HuH-7 (cell line): ENCODE measurements at places on chromosomes 3 and 15.

DNA sequence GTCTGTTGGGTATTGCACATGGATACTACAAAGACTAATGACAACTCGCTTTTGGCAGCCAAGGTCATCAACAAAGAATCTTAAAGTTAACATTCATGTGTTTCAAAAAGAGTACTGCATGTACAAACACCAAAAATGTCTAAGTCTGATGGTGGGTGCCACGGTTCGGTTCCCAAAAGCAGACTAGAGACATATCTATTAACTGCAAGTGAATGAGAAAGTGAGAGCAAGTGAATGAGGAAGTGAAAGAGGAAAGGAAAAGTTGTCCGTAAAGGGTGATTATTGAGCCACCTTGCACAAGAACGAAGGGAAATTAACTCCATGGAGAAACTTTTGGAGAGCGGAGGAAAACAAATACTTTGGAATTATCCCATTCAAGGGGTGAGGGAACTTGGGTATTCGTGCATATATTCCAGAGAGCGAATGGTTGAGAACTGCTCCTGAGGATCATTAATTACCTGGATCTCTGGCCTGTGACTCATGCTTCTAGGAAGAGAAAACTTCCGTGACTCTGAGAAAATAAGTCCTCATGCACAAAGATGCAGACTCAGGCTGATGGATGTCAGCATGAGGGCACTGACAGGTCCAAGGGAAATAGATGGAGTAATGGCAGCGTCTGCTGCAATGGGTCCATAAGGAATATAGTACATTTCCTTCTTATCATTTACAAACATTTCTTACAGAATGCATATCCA lies 336.5 kb upstream of the TGFBR2 start:
- DNase-seq: no peak

GRCh38 chr15:41304149-41304770 lies 28.1 kb downstream of the OIP5 start:
- no peak for DNase-seq

DNA sequence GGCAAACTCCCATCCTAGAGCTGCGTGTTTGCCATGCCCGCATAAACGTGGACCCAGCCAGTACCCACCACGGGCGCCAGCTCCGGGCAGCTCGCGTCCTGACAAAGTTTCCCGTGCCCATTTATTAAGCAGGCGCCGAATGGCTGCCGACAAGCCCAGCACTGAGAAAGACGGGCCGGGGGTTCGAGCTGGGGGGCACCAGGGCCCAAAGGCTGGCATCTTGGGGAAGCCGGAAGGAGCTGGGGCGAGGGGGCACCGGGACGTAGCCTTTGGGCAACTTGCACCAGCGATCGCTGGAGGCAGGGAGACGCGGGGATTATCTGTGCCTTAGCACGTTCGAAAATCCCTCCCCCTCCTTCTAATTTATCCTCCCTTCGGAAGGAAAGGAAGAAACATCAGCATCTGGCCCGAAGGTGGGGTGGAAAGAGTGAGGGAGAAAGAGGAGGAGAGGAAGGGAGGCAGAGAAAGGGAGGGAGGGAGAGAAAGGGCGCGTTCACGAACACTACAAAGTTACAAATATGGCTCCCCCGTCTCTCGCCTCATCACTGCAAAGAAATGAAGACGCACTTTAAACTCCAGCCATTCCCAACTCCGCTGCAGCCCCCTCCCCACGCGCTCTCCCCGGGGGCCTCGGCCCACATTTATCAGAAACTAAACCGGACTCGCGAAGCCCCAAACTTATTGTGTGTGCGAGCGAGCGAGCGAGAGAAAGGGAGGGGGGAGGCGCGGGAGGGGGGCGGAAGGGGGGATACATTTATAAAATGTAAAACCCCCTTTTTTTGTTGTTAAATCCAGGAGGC lies 1.0 kb downstream of the ANP32A start:
- peak; percentile 37 for DNase-seq

DNA sequence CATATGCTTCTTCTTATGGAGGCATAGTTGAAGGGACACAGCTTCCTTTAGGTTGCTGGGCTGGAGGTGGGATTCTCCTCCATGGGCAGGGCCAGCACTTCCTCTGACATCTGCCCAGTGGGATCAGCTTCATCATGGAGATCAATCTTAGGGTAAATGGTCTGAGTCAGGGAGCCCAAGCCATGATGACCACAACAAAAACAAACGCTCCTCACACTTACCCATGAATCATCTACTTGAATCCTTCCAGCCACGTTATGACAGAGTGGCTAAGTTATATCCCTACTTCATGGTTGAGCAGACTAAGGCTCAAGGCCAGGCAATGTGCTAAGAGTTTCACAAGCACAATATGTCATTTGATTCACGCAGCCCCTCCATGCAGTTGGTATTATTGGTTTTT lies 87.2 kb upstream of the NMNAT3 start:
- no peak for DNase-seq

DNA sequence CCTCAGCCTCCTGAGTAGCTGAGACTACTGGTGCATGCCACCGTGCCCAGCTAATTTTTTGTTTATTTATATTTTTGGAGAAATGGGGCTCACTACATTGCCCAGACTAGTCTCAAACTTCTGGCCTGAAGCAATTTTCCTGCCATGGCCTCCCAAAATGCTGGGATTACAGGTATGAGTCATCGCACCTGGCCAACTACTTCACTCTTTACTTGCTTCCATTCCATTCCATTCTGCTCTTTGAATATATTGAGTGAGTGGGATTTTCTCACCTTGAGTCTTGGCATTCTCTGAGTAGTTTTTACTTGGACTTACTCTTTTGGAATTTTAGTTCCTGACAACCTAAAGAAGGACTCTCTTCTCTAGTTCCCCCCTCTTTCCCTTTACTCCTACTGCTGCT lies 93.8 kb upstream of the UNC13C start:
- DNase-seq: no peak
